Psoas muscle (tissue), 8 donors: ENCODE measurements at places on chromosomes 2 and 18. TPM values are rescaled to one million over a fixed set of nuclear protein-coding genes. Genes with fewer than 3 reads are reported as not detected.
A peak's percentile ranks its signal among the peaks of the same experiment; 100 is the strongest.

The PAX8 gene
- total RNA-seq: 0.36 TPM

DNA sequence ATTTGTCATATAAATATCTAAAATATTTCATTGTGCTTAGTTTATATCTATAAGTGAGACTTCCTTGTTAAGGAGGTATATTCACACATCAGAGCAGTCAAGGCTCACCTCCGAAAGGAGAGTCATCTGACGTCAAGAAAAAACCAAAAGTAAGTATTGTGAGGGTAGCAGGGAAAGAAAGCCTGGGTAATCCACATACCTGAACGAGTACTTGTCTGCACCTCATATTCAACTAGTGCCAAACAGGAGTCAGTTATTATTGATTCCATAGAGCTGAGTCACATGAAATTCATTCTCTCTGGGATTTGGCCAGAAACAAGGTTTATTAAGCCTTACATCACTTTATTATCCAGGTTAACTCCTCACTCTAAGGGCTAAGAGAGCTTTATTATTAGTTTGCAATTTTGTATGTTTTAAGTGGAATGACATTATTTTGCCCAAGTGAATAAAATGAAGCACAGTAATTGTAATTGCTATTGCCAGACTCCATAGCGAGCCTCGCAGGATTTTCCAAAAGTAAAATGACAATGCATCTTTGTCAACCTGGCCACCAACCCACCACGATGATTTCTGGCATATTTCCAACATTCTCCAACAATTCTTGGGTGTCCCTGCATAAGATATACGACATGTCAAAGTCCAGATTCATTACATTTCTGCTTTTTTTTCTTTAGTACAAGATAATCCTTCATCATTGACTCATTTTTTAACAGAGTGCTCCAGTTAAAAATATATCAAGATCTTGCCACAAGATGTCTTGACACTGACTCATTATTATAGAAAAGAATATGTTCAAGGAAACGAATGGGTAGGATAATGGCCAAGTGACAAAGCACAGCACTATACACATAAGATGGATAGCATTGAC lies 1210.4 kb upstream of the ACVR2A start:
- no peak for DNase-seq

- DNase-seq: peak; percentile 67
Measured at GRCh38 chr2:207768168-207768865, 1.4 kb downstream of the FZD5 start.

DNA sequence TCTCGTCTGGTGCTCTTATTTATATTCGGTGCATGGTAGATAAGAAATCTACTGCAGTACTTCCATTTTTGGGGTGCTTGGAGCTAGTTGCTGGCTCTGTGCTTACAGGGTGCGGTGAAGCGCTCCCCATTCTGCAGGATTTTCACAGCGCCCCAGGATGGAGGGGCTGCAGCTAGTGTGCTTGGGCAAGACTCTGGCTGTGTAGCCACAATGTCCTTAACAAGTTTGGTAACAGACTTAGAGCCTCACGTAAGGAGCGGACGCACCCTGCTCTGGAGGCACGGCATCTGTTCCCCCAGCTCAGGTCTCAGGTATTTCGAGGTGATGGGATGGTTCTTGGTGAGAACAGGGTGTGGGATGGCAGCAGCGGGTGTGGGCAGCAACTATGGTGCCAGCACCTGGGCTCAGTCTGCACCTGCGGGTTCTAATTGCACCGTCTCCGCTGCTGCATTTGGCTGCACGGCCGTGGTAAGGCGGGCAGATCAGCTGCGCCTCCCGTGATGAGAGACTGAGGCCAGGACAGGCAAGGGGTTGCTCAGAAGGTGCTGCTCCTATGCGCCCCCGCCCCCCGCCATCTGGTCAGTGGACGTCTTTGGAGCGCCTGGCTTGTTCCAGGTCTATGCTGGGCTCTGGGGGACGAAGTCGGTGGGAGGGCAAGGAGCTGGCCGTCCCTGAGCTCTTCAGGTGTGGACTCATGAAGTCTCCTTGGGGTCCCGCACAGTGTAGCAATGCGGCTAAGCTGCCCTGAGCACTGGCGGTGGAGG lies 20.1 kb upstream of the ALLC start:
- no peak for DNase-seq

The CYBRD1 gene
- 15.3 TPM for total RNA-seq

- peak; percentile 87 for DNase-seq
Measured at GRCh38 chr2:240143801-240144648, 3.6 kb upstream of the OTOS start.

- DNase-seq: no peak
Measured at GRCh38 chr18:36307513-36307912, 10.0 kb downstream of the FHOD3 start.

The CLEC4F gene
- total RNA-seq: not detected

DNA sequence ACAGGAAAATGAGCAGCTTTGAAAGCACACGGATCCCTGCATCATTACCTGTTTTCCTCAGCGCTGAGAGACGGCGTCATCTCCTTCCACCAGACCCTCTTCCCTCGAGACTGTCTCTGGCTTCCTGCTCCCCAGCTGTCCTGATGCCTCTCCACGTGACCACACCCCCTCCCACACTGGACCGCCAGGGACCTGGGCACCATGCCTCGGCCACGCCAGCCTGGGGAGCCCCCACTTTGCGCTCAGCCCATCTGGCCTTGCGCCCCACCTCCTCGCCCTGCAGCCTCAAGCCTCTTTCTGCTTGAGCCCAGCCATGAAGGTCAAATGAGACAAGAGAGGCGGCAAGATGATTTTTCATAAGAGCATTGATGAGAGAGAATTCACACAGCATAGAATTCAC lies 66.0 kb upstream of the ACKR3 start:
- DNase-seq: no peak

GRCh38 chr18:46700066-46700824 lies 43.2 kb upstream of the LOXHD1 start:
- no peak for DNase-seq

DNA sequence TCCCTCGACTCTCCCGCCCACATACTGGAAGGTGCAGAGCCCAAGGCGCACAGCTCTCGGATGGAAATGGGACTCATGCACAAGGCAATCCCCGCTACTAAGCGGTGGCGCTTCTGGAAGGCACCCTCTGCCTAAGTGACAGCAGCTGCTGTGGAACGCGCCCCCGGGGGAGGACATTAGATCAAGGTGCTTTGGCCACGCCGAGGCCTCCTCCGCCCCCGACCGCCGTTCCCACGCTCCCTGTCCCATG lies 202 bp downstream of the MCEE start:
- no peak for DNase-seq

GRCh38 chr2:197708331-197708730 lies 3.2 kb downstream of the MARS2 start:
- no peak for DNase-seq

DNA sequence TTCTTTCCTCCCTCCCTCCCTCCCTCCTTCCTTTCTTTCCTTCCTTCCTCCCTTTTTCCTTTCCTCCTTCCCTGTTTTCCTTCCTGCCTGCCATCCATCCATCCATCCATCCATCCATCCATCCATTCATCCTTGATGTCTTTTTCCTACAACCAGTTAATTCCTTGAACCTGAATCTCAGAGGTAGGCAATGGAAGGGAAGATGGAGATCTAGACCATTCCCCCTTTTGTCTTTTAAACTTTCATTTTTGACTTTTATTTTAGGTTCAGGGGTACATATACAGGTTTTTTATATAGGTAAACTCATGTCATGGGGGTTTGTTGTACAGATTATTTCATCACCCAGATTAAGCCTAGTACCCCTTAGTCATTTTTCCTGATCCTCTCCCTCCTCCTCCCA lies 97.4 kb downstream of the OSBPL6 start:
- no peak for DNase-seq

DNA sequence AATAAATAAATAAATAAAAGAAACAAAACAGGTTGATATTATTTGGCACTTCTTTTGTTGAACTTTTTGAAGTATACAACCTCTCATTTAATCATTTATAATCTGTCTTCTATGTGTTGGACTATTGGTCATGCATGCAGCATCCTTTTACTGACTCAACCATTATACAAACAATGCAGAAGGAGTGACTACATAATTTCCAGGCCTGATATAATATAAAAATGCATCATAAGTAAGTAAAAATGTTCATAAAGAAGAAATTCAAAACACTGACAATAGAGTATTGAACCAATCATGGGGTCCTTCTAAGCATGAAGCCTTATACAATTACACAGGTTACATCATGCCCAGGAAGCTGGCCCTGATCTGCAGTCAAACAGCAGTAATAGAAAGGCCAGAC lies 141.5 kb upstream of the FN1 start:
- no peak for DNase-seq

The TCF7L1 gene
- 13.3 TPM for total RNA-seq

- no peak for DNase-seq
Measured at GRCh38 chr2:195498176-195498575, 158.8 kb upstream of the SLC39A10 start.

DNA sequence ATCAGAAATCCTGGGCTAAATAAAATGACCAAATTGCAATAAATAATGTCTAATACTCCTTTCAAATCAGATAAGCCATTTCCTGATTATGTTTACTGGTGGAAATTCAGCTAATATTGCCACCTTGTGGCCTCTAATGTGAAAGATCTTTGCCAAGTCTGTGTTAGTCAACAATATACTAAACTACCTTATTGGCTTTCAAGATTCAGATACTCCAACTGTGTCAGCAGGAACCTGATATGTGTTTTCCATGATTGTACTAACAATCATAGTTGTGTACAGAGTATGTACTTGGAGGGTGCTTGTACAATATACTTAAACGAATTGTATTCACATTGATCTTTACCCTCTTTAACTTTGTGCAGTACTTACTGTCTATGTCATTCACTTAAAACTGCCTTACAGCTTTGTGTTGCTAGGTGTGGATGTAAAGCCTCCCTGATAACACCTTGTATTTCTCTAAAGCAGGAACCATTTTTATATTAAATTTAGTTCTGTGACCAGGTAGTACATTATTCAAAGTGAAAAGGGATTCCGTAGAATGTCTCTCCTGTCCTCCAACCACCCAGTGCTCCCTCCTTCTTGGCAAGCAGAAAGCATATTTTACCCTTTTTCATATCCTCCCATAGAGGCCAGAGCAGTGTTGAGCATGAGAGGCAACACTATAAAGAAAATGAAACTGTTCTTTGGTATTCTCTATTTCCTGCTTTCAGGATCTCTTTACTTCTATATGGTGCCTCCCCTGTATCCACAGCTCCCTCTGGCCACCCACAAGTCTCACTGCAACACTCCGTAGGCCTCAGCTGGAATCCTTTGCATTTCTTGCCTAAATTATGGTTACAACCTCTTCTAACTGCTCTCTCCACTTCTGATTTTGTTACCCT lies 75.2 kb upstream of the C2orf15 start:
- DNase-seq: no peak

DNA sequence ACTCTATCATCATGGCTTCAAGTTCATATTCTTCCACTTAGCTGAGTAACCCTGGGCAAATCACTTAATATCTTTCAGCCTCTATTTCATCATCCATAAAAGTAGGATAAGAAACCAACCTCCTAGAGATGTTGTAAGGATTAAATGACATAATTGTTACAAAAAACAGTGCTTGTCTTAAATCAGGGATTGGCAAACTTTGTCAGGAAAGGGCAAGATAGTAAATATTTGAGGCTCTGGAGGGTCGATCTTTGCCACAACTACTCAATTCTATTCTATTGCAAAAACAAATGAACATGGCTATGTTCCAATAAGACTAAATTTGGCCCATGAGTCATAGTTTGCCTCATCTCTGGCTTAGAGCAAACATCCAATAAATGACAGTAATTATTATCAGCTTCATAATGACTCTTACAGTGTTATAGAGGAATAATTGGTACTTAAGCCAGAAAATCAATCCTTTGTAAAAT lies 184.7 kb downstream of the SATB2 start:
- no peak for DNase-seq
